ENCODE measurements at places on chromosomes 11 and 22.

- no peak for DNase-seq
Measured at GRCh38 chr11:8080674-8081590, at the start of gene TUB. TUB (plus strand) TSS chr11:8081211; CDS start chr11:8081511, 300 bp downstream.

GRCh38 chr11:122749005-122749687 is 89.2 kb upstream of the CRTAM start:
- DNase-seq: peak; percentile 86

- no peak for DNase-seq
Measured at GRCh38 chr11:396511-396947, 2.5 kb downstream of the PKP3 start.

GRCh38 chr11:46599340-46600193 is 5.7 kb upstream of the AMBRA1 start:
- no peak for DNase-seq

GRCh38 chr22:29344137-29344536 is 28.6 kb upstream of the RASL10A start:
- DNase-seq: peak; percentile 90

GRCh38 chr11:18594999-18595749 is 4.4 kb upstream of the MISFA start:
- no peak for DNase-seq

GRCh38 chr11:70105369-70105754 is 27.2 kb downstream of the ANO1 start:
- no peak for DNase-seq

DNA sequence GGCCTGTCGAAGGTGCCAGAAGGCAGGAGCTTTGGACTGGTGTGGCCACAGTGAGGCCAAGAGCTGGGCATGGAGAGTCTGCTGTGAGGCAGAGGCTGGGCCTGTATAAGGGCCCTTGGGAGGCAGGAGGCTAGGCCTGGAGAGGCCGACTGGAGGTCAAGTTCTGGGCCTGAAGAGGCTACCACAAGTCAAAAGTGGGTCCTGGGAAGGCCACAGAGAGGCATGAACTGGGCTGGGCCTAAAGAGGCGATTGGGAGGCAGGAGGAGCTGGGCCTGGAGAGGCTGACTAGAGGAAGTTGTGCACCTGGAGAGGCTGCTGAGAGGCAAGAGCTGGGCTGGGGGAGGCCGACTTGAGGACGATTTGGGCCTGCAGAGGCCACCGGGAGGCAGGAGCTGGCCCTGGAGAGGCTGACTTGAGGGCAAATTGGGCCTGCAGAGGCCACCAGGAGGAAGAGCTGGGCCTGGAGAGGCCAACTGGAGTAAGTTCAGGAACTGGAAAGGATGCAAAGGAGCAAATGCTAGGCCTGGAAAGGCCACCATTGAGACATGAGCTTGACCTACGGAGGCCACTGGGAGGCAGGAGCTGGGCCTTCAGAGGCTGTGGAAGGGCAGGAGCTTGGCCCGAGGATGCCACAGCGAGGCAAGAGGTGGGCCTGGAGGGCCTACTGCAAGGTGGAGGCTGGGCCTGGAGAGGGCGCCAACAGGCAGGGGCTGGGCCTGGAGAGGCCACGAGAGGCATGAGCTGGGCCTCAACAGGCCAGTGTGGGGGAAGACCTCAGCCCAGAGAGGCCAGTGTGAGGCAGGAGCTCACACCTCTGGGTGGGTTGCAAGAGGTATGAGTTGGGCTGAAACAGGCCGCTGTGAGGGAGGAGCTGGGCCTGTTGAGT is 39.8 kb downstream of the OR4C45 start:
- no peak for DNase-seq

DNA sequence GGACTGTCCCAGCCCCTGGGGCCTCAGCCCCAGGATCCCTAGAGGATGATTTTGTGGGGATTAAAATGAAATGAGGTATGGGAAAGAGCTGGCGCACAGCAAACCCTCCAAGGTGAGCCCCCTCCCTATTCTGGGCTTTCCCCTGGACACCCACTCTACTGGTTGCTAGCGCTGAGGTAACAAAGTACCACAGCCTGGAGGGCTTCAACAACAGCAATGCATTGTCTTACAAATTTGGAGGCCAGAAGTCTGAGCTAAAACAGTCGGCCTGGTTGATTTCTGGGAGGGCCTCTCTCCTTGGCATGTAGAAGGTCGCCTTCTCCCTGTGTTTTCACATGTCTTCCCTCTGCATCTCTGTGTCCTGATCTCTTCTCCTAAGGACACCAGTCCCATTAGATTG is 913.6 kb downstream of the NTM start:
- no peak for DNase-seq

DNA sequence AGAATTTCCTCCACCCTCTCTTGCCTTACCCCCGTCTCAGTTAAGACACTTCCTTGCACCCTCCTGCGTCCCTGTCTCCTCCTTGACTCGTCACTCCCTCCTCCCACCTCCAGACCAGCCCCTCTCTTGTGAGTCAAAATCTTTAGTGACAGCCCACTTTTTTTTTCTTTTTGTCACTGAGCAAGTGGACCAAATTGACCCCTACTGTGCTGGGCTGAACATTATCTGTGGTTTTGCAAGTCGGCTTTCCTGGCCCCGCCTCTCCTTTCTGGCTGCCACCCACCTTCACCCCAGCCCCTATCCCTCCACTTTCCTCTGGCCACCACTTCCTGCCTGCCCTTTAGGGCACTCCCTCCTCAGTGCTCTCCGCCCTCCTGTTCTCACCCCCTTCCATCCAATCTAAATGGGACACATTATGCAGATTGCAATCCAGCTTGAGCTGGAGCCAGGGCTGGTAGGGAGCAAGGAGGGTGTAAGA is at the start of gene APLNR:
TSS of gene APLNR (minus strand) at position 47 of the 478 bp plus-strand sequence. CDS start 246 bp downstream, outside the sequence.
- no peak for DNase-seq

- DNase-seq: no peak
Measured at GRCh38 chr22:27554106-27554811, 247.3 kb downstream of the MN1 start.

- DNase-seq: peak; percentile 95
Measured at GRCh38 chr11:32137263-32137662, 46.4 kb downstream of the RCN1 start.

DNA sequence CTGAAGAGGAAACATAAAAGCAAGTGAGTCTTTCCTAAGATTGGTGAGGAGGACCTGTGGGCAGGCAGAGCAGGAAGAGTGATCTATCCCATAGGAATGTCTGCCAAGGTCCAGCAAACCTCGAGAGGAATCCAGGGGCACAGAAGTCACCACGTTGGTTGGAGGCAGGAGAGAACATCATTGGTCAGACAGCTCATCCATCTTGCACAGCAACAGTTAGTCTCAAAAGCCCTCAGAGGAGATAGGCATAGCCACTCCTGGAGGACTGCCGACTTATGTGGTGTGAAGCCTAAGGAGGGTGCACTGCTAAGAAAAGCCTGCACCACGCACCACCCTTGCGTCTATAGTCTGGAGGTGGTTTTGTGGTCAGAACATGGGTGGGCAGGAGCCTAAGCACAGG is 109.1 kb downstream of the RASSF10 start:
- peak; percentile 96 for DNase-seq

- no peak for DNase-seq
Measured at GRCh38 chr11:105399511-105399910, 210.4 kb upstream of the GRIA4 start.

DNA sequence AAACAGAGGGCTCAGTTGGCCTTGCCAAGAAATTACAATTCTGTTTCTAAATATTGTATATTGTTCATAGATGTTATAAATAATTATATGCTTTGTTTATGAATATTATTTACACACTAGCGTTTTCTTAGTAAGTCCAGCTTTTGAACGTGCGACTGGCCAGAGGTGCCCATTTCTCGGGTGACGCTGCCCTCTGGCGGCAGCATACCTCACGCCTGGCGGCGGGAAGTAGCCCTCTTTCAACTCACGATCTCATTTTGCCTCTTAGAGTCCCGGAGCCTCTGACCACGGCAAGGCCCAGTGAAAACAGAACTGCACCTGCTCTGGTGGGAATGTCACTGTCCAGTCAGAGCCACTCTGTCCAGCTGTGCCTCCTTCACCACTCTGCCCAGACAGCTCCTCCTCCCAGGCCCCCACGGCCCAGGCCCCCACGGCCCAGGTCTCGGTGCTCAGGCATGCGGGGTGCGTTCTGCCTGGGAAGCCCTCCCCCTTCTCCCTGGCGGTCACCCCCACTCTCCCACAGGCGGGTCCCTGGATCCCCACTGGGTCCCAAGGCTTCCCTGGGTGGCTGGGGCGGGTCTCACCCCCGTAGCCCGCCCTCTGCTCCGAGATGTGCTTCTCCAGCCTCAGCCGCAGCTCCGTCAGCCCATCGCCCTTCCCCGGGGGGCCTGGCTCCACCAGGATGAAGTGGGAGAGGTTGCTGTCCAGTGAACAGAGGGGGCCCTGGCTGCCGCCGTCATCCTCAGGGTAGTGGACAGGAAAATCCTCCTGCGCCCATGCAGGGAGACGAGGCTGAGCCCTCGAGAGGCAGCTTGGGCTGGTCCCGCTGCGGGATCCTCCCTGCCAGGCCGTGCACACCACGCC is 19.3 kb downstream of the TSSC4 start:
- DNase-seq: no peak

DNA sequence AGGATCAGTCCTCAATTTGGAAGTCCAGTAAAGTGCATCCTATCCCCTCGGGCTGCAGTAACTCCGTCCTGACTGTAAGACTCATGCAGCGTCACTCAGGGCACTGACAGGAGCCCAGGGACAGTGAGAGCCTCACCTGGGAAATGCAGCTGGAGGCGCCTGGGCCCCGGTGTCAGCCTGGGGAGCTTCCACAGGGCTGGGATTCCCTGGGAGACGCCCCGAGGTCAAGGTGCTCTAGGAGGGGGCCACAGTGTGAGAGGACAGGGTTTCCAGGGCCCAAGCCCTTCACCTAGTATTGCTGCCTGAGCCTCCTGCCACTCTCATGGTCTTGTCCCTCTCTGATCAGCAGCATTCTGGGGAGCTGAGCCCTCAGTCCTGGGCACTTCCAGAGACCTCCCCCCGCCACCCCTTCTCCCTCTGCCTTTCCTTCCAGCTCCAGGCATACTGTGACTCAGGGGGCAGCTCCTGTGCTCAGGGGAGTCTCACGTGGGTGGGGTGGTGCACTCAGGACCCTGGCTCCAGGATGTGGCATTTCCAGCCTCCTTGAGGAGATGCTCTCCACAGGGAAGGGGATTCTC is 99.1 kb upstream of the IGLL5 start:
- no peak for DNase-seq

DNA sequence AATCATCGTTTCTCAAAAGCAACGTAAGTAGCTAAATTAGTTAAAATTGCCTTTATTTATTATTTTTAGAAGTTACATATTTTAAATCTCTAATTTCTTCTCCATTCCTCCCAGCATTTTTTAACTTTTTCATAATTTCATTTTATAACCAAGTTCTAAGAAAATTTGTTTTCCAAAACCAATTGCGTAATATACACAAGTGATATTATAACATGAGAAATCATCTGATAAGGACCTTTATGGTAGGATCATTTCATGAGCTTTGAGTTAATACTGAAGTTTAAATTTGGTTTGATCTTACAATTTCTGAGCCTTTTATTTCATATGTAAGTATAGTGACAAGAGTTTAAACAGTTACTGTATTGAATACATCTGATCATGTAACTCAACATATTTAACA is 27.7 kb upstream of the CARD18 start:
- no peak for DNase-seq

GRCh38 chr22:40637183-40638150 is 948 bp upstream of the MRTFA start:
- no peak for DNase-seq

- DNase-seq: no peak
Measured at GRCh38 chr22:24582056-24582814, 10.6 kb downstream of the LRRC75B start.

DNA sequence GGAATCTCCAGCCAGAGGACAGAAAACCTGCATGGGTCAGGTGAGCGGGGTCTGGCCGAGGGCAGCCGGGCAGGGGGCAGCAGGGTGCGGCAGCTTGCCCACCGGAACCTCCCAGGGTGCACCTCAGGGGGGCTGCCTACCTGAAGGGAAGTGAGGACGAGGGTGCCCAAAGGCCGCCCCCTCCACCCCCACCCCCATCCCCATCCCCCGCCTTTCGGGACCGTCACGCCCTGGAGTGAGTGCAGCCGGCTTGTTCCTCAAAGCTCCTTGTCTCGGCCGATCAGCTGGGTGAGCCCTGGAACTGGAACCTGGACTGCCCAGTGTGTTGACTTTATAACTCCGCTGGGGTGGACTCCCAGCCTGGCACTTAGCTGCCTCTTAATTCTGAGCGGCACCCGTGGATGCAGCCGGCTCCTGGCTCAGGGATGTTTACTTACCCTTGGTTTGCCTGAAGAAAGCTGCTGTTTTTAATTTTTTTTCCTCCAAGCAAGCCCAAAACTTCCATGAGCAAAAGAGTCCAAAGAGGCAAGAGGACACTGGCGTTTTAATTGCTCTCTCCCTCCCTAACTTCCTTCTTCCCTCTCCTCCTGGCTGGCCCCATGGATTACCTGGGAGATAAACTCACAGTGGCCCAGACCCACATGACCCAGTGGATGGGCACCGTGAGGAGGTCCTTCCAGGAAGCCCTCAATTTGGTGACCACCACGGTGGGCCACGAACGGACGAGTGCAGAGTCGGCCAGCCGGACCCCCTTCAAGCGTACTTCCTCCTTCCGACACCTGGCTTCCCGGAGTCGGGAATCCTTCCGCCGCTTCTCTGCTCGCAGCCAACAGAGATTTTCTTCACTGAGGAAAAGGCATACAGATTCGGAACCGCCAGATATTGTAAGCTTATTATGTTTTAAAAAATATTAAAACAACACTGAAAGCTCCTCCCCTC is 87.8 kb upstream of the CRYBB3 start:
- DNase-seq: no peak

DNA sequence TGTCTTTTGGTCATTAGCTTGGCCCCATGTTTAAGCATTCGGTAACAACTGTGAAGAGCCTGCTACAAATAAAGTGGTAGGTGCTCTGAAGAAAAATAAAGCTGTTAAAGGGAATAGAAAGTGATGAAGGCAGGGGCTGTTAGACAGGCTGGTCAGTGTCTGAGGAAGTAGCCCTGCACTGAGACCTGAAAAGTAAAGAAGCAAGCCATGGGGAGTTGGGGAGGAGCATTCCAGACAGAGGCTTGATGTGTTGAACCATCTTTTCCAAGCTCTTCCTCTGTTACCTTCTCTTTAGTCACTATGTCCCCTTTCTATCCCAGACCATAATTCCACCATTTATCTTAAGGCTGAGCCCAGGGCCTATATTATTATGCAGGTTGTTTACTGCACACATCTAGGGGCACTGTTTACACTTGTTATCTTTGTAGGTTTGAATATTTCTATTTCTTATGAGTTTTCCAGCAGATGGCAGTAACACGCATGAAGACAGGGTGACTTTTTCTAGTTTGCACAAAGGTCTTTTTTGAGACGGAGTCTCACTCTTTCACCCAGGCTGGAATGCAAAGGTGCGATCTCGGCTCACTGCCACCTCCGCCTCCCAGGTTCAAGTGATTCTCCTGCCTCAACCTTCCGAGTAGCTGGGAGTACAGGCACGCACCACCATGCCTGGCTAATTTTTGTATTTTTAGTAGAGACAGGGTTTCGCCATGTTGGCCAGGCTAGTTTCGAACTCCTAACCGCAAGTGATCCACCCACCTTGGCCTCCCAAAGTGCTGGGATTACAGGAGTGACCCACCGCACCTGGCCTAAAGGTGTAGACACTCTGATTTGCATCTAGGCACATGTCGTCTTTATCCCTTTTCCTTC is 23.0 kb downstream of the ZFTA start:
- DNase-seq: no peak

GRCh38 chr11:93604008-93604660 is 57.3 kb upstream of the CEP295 start:
- no peak for DNase-seq
